Dermis microvascular lymphatic vessel endothelial cell (primary cell): ENCODE measurements at places on chromosomes 4 and X. TPM values are rescaled to one million over a fixed set of nuclear protein-coding genes. Genes with fewer than 3 reads are reported as not detected.

DNA sequence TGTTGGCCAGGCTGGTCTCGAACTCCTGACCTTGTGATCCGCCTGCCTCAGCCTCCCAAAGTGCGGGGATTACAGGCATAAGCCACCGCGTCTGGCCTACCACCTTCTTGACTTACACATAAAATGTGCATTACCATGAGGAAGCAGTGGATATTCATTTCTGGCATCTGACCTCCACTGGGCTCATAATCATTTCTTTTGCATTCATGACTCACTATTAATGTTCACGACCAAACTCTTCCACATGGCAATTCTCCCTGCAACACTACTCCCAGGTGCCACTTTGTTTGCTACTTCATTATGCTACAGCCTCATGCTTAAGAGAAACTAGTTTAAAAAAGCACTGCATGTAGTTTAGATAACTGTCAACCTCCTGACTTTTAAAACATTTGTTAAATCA lies 22.7 kb downstream of the RASGEF1B start:
- no peak for DNase-seq

GRCh38 chr4:150582146-150582872 lies at the start of gene MAB21L2:
Gene MAB21L2, plus strand, starts transcription at chr4:150582151. Its CDS starts 879 bp downstream, at chr4:150583030.
- DNase-seq: peak; percentile 54

DNA sequence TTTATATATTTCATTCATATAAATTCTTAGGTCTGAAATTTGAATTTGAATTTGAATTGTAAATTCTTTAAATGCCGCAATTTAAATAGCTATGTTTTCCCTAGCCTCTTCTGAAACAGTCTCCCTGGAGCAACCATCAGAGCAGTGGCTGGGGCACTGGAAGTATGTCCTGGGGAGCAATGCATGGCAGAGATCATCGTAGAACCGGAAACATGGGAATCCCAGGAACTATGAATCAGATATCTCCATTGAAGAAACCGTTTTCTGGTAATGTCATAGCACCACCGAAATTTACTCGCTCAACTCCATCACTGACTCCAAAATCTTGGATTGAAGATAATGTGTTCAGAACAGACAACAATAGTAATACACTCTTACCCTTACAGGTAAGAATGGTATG lies 4.9 kb downstream of the CPEB2 start:
- DNase-seq: peak; percentile 41

- DNase-seq: no peak
These were observed 182.7 kb downstream of the PPARGC1A start for GRCh38 chr4:23706972-23707651.

DNA sequence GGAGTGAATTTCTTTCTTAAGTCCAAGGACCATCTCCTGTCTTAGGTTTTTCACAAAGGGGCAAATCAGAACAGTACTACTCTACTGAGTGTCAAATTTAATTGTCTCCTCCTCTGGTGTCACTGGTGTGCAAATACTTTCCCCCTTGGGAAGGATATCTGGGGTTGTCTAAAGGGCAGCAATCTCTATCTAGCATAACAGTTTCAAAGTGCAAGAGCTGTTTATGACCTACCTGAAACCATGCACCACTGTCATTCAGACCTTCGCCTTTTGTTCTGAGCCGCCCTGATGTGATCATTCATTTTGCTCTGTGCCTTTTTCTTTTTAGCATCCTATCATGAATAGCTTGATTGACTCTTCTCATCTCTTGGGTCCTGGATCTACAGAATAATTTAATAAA lies 39.3 kb downstream of the IL1RAPL1 start:
- no peak for DNase-seq

- DNase-seq: no peak
These were observed 120.5 kb downstream of the ADGRL3 start for GRCh38 chr4:61320631-61321030.

DNA sequence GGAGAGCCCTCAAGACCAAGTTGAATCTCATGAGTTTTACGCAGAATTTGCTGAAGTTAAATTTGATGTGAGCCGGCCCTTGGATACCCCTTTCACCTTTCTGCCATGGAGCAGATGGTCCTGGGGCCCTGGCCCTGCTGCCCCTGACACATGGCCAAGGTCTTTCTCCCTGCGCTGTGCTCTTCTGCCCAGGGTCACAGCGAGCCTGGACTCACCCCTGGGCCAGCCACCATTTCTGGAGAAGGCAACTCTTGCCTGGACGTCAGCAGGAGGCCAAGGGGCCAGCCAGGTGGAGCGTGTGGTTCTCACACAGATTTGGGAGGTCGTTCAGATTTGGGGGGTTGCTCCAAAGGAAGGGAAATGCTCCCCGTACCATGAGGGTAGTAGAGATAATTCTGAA lies 30.0 kb downstream of the PCGF3 start:
- no peak for DNase-seq

PDHA1 gene
- total RNA-seq: 75.4 and 76.4 TPM in 2 replicates

MAGEA9B gene
- not detected in 2 replicates for total RNA-seq

SYTL5 gene
- not detected in 2 replicates for total RNA-seq

EIF4E gene
- total RNA-seq: 136 and 164 TPM in 2 replicates

RTL3 gene
- total RNA-seq: not detected in 2 replicates

MAGEA1 gene
- not detected in 2 replicates for total RNA-seq

SLITRK4 gene
- total RNA-seq: 0.13 TPM in 2 replicates

GPR34 gene
- not detected in 2 replicates for total RNA-seq

SPOCK3 gene
- total RNA-seq: not detected in 2 replicates

KIT gene
- total RNA-seq: 1.2 and 3.7 TPM in 2 replicates
